Neural progenitor cell (in vitro differentiated cells): ENCODE measurements at places on chromosomes 6 and 20.

DNA sequence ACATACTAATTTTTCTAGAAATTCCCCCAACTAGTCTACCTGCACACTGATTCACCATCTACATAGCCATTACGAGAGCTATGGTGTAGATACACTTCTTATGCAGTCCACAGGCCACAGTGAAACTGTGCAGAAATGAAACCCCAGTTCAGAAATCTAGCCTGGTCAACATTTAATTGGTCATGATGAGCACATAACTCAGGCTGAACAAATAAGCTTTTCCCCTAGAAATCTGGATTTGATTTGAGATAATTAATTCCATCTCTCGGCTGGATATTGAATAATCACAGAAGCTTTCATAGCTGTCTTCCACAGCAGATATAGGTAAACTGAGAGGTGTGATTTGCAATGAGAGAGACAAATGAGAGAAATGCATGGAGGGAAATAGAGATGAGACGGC, 22.6 kb upstream of the TINAG start:
- DNase-seq = no peak

DNA sequence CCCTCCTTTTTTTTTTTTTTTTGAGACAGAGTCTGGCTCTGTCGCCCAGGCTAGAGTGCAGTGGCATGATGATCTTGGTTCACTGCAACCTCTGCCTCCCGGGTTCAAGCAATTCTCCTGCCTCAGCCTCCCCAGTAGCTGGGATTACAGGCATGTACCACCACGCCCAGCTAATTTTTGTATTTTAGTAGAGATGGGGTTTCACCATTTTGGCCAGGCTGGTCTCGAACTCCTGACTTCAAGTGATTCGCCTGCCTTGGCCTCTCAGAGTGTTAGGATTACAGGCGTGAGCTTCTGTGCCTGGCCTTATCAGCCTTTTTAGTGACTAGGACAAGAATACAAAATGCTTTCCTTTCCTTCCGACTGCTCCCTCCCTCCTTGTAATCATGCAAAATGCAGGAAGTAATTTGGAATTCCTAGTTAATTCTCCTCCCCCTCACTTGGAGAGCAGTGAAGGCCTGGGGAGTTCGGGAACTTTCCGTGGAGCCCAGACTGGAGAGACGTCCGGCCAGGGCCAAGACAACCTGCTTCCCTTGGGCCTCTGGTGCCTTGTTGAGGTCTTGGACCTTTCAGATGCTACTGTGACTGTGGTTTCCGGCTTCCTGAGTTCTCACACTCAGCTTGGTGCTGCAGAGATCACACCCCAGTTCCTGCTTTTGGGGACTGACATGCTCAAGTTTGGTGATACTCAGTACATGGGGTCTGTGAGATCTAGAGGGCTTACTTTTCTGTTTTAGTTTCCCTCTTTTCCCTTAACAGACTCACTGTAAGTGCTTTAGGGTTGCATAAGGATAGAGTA, 3.9 kb upstream of the PHF20 start:
- DNase-seq = peak; percentile 11

- peak; percentile 88 for DNase-seq
These were observed 52.6 kb upstream of the NFATC2 start for GRCh38 chr20:51595058-51595532.

DNA sequence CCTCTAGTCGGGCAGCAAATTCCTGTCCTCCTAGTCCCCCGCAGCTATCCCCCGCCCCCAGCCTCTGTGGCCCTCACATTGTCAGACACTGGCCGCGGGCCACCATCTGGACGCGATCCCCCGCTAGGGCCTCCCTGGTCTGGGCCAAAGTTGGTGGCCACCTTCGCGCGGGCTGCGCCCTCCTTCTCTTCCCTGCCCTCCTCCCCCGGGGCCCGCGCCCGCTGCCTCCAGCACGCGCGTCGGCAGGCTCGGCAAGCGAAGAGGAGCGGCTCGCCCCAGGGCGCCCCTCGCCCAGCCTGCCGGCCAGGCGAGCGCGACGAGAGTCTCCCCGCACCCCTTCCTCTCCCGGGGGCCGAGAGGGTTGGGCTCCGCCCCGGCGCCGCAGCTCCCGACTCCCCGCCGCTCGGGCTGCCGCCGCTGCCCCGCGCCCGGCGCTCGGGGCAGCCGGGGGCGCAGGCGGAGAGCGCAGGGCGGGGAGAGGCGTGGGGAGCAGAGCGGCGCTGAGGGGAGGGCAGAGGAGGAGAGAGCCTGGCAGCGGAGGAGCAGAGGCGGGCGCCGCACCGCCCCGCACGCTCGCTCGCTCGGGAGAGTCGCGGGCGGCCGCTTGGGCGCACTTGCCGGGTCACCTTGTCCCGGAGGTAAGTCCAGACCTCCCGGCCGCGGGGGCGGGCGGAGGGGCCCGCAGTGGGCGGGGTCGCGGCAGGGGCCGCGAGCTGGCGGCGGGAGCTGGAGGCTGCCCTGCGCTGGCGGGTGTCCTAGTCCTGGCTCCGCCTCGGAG, at the start of gene SYNDIG1:
Gene SYNDIG1, plus strand, starts transcription at position 514 of the 778 bp plus-strand sequence. CDS start 73,469 bp downstream, outside the sequence.
- peak; percentile 84 for DNase-seq

- no peak for DNase-seq
These were observed 84.6 kb upstream of the DST start for GRCh38 chr6:56727097-56727850.

DNA sequence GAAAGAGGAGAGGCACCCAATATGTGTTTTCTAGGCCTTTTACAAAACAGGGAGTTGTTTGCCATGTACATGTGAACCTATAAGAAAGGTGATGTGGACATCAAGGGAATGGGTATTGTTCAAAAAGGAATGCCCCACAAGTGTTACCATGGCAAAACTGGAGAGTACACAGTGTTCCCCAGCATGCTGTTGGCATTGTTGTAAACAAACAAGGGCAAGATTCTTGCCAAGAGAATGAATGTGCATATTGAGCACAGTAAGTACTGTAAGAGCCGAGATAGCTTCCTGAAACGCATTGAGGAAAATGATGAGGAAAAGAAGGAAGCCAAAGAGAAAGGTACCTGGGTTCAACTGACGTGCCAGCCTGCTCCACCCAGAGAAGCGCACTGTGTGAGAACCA, 13.1 kb downstream of the QRSL1 start:
- no peak for DNase-seq

GRCh38 chr20:50568549-50568942, 58.4 kb downstream of the PTPN1 start:
- DNase-seq = no peak

DNA sequence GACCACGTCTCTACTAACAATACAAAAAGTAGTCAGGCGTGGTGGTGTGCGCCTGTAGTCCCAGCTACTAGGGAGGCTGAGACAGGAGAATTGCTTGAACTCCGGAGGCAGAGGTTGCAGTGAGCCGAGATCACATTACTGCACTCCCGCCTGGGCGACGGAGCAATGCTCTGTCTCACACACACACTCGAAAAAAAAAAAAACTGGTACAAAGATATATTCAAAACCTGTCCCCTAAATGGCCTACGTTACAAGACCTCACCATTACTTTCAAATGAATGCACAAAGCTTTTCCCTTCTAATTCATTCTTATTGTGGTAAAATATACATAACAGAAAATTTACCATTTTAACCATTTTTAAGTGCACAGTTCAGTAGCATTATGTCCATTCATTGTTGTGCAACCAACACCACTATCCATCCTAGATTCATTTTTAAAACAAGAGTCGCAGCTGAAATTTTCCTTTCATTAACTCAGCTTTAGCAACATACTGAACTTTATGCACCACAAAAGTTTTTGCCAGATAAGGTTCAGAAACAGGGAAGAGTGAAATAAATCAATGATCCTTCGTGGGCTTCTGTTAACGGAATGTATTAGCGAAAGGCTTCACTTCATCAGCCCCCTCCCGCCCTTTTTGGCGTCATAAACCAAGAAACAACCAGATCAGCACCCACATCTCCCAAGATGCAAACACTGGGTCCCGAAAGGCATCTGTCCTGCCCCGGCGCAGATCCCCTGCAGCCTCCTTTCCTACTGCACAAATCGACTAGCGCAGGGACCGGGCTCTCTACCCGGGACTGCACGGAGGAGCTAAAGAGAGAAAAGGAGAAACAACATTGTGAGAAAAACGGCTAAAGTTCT, 825 bp upstream of the FAM135A start:
- DNase-seq = no peak

GRCh38 chr6:75621846-75622245, 20.2 kb downstream of the SENP6 start:
- no peak for DNase-seq

DNA sequence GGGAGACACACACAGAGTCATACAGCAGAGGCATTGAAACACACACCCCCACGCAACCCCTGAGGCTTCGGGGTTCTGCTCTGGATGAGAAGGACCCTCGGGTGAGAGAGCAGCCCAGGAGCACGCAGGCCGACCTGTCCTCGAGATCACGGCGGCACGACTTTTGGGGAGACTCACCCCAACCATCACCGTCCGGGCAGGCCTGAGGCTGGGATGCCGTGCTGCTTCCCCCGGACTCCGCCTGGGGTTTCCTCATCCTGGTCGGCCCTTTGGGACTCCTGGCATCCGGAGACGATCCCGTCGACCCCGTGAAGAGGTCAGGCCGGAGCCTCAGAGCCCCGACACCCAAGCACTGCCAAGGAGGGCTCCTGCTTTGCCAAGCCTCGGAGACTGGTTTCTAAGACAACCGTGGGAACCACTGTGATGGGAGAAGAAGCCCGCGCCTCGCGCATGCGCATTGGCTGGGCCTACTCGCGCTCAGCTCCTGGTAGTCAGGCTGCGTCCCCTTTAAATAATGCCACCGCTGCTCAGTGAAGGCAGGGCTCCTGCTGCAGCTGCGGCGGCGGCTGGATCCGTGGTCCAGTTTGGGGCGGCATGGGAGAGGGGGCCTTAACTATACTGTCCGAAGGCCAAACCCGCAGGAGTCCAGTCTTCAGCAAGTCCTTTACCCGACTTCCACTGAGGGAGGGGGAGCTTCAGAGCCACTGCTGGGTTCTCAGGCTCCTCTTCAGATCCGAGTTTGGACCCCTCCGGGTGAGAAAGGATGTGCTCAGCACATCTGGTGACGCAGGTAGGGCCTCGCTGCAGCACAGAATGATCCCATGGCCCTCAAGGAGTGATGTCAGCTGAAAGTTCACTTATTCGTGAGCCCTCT, 171.4 kb upstream of the ZNF337 start:
- DNase-seq = peak; percentile 86

GRCh38 chr6:168116975-168117899, 38.2 kb upstream of the FRMD1 start:
- DNase-seq = no peak

- no peak for DNase-seq
These were observed 1.8 kb downstream of the NFKBIE start for GRCh38 chr6:44263354-44264100.

GRCh38 chr20:37833221-37833896, 69.6 kb upstream of the VSTM2L start:
- DNase-seq = peak; percentile 31

- DNase-seq = peak; percentile 34
These were observed 68.0 kb upstream of the QKI start for GRCh38 chr6:163346497-163346961.

DNA sequence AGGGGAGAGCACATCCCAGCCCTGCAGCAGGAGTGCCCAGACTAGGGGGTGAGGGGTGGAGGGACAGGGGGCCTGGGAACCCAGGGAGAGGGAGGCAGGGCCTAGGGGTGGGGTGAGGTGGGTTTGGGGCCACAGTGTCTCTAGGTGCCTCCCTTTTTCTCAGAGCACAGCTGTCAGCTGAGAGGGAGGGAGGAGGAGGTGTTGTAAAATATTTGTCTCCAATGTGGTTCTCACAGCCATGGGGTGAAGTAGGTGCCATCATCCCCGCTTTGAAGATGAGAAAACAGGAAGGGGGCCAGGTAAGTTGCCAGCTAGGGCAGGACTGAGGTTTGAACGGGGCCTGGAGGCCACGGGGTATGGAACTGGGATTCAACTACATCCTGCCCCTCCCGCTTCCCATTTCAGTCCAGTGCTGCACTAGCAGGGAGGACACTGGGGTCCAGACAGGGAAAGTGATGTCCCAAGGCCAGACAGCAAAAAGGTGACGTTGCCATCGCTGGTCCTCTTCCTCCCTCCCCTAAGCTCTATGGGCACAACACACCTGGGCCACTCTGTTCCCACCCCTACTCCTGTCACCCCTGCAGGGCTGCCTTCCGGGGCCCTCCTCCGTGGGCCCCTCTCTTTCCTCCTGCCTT, 20.3 kb downstream of the PACSIN1 start:
- no peak for DNase-seq

GRCh38 chr6:47489995-47490394, 12.4 kb downstream of the CD2AP start:
- DNase-seq = no peak

- DNase-seq = no peak
These were observed 23.9 kb upstream of the ASF1A start for GRCh38 chr6:118869894-118870589.

- DNase-seq = no peak
These were observed 60.0 kb downstream of the GINS1 start for GRCh38 chr20:25467441-25467840.

- no peak for DNase-seq
These were observed 226.2 kb upstream of the MARCKS start for GRCh38 chr6:113630738-113631535.

- DNase-seq = no peak
These were observed 257.3 kb downstream of the OGFRL1 start for GRCh38 chr6:71545905-71546304.

DNA sequence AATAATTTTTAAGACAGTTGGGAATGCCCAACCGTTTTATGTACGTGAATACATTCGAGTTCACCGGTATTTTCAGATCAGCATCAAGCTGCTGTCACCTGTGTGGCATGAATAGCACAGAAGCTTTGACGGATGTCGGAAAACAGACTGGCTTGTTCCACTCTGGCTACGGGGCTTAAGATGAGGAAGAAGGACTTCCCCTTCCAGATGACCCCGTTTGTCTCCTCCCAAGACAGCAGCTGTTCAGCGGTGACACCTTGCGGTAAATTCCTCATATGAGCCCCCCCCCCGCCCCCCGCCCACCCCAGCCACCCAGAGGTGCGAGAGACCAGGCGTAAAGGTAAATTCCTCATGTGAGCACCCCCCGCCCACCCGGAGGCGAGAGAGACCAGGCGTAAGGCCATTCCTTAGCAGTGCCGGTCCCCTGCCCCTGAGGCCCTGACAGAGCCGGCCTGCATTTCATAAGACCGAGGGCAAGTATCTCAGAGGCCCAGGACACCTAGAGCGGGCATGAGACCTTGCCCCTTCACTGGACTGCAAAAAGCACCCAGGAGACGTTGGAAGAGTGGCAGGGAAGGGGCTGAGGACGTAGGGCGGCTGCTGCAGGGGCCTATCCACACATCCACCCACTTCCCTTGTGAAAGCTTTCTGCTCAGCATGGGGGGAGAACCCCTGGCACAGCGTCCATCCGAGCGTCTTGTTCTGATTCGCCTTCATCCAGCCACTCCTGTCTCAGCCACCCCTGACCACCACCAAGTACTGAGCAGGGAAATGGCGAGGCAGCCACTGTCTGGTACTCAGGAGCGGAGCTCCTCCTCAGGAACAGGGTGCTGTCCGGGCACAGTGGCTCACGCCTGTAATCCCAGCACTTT, 7.3 kb upstream of the PCMTD2 start:
- peak; percentile 19 for DNase-seq

GRCh38 chr6:89032599-89032998, 48.0 kb upstream of the PNRC1 start:
- DNase-seq = no peak

- no peak for DNase-seq
These were observed 149.7 kb upstream of the TNFAIP3 start for GRCh38 chr6:137717074-137718073.

GRCh38 chr20:49674383-49675352, 39.0 kb downstream of the B4GALT5 start:
- DNase-seq = no peak
